Activated T-cell treated with anti-CD3 and anti-CD28 coated beads for 1 hour (primary cell): ENCODE measurements at places on chromosomes 12 and 14.

DNA sequence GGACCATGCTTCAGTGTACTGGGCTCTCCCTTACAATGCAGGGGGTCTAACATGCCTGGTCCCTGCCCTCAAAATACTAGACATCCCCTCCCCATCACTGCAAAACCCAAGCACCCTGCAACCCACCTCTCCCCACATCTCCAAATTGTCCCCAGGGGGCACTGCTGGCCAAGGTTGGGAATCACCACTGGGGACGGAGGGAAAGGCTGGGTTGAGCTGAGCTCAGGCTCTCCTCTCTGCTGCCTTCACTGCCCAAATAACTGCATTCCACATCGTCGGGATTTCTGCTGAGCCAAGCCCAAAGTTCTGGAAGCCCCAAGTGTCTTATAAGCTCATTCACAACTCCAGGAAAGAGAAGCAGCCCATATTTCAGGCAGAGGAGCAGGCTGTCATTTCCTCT, 69.6 kb downstream of the NT5DC3 start:
- no peak for DNase-seq

DNA sequence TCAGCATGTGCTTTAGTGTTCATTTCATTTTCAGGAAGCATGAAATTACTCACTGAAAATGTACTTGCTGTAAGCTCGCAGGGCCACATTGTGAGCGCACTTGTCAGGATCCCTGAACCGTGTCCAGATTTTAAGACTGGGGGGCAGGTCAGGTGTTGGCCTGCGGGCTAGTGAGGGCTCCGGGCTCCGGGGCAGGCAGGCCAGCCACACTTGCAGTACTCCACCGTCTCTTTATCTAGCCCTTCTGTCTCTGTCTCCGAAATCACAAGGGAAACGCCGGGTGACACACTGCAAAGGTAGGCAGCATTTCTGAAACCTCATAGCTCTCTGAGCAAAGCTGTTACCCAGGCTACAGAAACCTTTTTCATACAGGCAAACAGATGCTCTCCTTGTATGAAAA, 98.7 kb downstream of the EML1 start:
- DNase-seq, result no peak

DNA sequence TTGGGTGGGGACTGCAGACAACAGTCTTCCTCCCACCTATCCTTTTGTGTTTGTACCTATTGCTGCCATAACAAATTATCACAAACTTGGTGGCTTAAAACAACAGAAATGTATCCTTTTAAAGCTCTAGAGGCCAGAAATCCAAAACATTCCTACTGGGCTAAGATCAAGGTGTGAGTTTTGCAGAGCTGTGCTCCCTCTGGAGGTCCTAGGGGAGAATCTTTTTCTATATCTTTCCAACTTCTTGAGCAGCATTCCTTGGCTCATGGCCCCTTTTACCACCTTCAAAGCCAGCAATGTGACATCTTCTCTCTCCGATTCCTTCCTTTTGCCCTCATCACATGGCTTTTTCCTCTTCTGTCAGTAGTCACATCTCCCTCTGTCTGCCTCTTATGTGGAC, 190.6 kb downstream of the TTC8 start:
- DNase-seq, result no peak

DNA sequence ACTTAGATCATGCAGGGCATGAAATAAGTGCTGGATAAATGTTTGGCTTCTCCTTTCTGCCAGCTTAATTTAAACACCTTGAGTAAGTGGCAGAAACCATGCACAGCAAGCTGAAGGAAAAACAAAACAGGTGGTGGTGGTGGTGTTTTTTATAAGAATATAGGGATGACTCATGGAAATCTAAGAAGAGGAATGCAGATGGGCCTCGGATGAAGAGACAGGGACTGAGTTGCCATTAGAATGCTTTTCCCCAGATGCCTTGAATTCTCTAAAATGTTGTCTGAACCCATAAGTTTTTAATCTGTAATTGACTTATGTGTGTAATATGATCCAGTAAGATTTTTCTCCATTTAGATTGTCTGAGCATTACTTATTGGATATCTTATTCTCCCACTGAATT, 93.1 kb upstream of the ZDHHC17 start:
- DNase-seq, result no peak

DNA sequence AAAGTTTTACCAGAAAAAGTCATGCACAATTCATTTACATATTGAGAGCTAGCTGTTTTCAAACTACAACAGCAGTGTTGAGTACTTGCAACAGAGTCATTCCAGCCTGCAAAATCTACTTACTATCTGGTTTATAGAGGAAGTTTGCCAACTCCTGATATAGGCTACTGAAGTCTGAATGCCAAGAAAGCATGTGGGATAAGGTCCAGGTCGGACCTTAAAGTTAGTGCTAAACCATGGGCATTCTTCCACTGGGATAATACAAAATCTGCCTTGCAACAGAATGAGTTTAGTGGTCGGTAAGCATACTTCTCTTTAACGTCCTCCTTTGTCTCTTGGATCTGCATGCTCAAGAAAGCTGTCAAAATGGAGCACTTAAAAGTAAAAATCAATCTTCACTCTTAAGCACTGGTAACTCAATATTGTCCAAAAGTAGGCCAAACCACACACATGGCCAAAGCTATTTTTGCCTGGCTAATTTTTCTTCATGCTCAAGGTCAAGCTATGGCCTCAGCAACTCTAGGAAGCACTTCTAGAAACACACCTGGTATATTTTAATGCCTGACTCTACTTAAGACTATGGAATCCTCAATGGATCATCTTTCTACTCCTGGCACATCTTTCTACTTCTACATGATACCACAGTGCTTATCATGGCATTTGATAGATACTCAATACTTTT, 364.9 kb upstream of the KITLG start:
- DNase-seq, result no peak

- no peak for DNase-seq
Observed at GRCh38 chr14:105600939-105601359, 74.6 kb downstream of the TMEM121 start.

DNA sequence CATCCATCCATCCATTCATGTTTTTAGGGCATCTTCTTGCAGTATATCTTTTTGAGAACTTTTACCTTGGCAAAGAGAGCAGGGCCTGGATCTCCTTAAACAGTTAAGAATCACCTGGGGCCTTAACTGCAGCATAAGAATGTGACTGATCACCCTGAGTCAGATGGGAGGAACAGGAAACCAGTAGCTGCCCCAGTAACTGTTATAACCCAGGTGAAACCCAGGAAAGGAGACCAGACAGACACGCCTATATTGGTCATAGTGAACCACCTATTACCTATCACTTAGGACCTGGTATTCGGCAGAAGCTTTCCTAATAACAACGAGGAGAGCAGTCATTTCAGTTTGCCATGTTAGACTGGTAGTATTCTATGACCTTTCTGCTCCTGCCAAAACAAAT, 43.4 kb upstream of the NR2C1 start:
- DNase-seq, result no peak

DNA sequence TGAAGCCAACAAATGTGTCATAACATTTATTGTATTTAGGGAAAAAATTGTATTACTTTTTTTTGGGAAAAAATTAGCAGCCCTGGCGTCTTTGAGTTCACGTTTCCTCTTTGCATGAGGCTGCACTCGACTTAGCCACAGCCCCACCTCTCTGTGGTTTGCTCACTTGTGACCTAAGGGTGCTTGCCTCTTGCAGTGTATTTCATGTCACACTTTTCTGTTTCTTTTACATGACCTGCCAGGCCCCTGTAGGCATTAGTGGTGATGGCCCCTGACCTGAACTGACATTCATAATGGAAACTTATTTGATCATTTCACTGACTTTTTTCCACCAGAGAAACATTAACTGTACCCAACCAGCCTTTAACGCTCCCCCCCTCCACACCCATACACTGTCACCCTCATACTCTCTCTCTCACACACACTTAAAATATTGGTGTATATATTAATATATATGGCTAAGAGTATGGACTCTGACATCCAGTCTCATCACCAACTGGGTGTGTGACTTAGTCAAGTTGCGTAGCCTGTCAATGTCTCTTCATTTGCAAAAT, 122.9 kb downstream of the PRKCH start:
- DNase-seq, result peak; percentile 52

DNA sequence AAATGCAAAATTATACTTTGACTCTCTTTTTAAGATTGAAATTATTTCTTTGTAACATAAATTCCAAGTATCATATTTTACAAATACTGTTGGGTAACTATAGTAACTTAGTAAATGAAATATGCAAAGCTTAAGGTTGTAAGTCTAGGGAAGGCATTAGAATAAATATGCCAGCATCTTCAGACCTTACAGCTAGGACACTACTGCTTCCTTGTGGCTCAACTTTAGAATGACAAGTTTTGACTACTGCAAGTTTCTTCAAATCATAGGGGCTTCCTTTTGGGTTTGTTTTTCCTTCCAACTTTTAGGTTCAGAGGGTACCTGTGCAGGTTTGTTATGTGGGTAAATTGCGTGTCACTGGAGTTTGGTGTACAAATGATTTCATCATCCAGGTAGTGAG, 17.7 kb upstream of the ANP32D start:
- DNase-seq, result no peak

DNA sequence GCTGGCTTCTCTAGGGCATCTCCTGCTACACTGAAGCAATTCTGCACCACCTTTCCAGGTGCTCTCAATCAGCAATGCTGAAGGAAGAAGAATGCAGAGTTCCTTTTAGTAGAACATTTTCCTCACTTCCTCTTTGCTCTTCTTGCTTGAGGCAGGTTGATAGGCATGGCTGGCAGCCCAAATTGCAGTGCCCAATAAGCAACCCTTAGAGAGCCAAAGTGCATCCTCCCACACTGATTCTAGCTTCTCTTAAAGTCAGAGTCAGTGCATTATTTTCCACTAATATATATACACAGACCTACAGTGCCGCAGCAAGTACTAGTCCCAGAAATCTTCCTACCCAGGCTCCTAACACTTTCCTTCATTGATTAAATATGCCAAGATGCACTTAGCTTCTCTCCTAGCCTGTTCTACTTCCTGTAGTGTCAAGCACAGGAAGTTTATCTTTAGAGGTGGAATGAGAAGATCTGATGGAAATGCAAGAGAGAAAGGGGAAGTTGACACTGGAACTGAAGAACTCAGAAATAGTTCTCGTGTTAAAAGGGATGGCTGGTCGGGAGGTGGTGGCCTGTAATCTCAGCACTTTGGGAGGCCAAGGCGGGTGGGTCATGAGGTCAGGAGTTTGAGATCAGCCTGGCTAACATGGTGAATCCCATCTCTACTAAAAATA, 132.7 kb downstream of the SSPN start:
- DNase-seq, result no peak

GRCh38 chr12:14886271-14886670, 617 bp upstream of the MGP start:
- no peak for DNase-seq

DNA sequence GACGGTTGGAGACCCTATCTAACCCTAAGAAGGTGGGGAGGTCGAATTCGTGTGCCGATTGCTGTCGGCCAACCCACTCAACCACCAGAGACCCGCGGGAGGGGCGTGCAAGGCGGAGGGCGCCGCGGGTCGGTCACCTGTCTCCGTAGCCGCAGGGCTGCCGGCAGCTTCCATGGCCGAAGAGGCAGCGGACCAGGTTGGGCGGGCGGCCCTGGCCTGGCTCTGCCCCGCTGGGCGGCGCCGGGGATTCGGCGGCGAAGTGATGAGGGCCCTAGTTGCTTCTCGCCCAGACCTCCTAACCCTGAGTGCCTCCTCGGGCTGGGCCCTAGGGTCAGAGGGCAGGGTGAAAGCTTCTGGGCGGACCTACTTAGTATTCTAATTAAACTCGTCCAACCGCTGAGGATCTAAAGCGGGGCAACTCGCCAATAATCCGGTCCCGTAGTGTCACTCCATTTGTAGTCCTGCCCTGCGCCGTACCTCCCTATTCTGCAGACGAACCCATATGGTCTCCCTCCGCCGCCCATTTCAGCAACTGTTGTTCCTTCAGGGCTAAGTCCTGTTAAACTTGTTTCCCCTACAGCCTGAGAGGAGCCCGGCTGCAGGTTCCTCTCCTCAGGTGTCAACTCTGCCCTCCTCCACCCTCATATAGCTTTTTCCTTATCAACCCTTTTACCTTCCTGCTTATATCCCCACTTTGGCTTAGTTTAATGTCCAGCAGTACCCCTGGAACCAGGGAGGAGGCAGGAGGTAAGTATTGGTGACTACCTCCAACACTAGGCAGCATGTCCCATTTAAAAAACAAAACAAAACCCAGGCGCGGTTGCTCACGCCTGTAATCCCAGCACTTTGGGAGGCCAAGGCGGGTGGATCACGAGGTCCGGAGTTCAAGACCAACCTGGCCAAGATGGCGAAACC, at the start of gene PYM1:
Gene PYM1 (minus strand): TSS at position 307 of the 915 bp plus-strand sequence. CDS start 133 bp downstream, at position 174.
- peak; percentile 44 for DNase-seq

- DNase-seq, result no peak
Observed at GRCh38 chr12:107241411-107241810, 148.1 kb upstream of the CRY1 start.

- DNase-seq, result no peak
Observed at GRCh38 chr14:75310295-75311111, 31.9 kb downstream of the FOS start.

GRCh38 chr14:80164991-80165721, 46.1 kb downstream of the DIO2 start:
- no peak for DNase-seq

DNA sequence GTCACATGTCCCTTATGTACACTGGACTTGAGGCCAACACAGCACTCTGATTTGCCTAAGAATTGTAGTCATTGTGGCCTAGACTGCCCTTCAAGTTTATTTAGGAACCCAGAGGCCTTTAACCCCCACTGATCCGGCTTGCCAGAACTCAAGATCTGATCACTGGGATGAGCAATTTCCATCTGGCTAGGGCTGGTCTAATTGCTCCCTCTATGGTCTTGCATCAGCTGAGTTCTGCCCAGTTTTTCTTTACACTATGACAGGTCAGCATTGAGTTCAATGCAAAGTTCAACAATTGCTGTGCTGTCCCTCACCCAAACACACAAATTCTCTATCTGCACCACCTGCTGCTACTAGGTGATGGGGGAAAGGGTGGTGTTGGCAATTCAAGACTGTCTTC, 146.9 kb upstream of the MDGA2 start:
- DNase-seq, result no peak

DNA sequence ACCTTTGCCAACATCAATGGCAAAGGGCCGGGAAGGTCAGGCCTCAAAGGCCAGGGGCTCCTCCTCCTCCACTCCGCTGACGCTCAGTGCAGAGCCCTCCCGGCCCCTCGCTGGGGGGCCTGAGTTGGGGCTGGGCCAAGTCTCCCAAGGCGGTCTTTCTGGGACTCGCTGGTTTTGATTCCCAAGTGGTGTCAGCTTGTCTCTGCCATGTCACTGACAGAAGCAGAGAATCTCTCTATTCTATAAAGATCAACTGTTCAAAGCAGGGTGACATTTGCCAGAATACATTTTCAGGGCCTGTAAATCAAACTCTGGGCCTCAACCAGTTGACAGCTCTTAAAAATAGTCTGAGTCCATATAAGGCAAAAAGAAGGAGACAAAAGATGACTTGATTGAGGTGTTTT, 75.9 kb downstream of the CCDC88C start:
- no peak for DNase-seq

GRCh38 chr14:92955381-92955780, 32.4 kb downstream of the CHGA start:
- no peak for DNase-seq

- no peak for DNase-seq
Observed at GRCh38 chr14:80446356-80446755, 235.1 kb upstream of the DIO2 start.
